ENCODE measurements at places on chromosomes 6 and 20. TPM values are rescaled to one million over a fixed set of nuclear protein-coding genes. Genes with fewer than 3 reads are reported as not detected.

The GINS1 gene
- 3.5 TPM for polyA plus RNA-seq

- H3K27ac ChIP-seq: no peak overlapping the region
- DNase-seq: no peak
- H3K4me3 ChIP-seq: no peak overlapping the region
- H3K36me3 ChIP-seq: no peaks in the 10 kb centered on the region
- peaks cover 4% of the 10 kb centered on the region for H3K4me1 ChIP-seq
Measured at GRCh38 chr20:17169585-17170136, 57.2 kb upstream of the PCSK2 start.

- no peaks in the 10 kb centered on the region for H3K36me3 ChIP-seq
- H3K4me3 ChIP-seq: no peak overlapping the region
- DNase-seq: no peak
- H3K27ac ChIP-seq: no peak overlapping the region
Measured at GRCh38 chr20:2706688-2707352, 14.2 kb downstream of the EBF4 start.

DNA sequence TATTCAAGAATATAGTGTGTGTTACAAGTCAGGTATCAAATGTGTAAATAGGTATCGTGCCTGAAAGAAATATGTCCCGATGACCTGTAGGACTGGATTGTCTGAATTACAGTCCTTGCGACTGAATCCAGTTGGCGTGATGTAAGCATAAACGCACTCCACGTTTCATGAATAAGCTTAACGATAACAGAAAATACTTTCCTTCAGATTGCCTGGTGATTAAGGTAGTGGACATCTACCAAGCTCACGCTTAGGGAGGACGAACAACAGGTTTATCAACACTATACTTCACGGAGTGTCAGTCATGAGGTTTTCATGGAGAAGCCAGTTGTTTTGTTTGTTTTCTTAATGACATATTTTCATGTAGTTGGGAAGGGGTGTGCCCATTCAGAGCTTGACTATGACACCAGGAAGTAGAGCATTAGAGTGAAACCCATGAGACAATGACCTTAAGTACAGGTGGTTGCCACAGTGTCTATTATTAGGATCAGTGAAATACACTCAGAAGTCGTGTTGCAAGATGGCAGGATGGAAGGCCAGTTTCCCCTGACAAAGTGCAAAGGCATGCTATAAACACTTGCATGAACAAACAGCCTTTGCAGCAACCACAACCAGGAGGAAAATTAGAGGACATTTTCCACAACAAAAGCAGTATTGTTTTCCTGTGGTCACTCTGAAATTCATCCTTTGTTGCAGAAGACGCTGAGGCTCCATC is 305.8 kb upstream of the PRDM1 start:
- H3K4me3 ChIP-seq: no peak overlapping the region
- DNase-seq: no peak
- no peak overlapping the region for H3K27ac ChIP-seq
- no peaks in the 10 kb centered on the region for H3K36me3 ChIP-seq
- H3K4me1 ChIP-seq: no peaks in the 10 kb centered on the region

DNA sequence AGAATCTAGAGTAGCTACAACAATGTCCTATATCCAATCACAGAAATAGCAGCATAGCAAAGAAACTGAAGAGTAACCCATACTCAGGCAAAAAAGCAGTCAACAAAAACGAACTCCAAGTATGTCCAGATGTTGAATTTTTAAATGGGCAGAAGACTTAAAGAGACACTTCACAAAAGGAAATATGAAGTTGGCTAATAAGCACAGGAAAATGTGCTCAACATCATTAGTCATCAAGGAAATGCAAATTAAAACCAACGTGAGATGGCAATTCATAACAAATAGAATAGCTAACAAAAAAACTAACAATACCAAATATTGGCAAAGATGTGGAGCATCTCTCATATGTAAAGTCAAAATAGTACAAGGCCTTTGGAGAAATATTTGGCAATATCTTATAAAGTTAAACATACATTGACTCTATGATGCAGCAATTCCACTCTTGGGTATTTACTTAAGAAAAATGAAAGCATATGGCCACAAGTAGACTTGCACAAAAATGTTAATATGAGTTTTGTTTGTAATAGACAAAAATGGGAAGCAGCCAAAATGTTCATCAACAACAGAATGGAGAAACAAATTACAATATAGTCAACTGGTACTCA is 37.7 kb downstream of the FRK start:
- no peak overlapping the region for H3K4me3 ChIP-seq
- no peaks in the 10 kb centered on the region for H3K36me3 ChIP-seq
- DNase-seq: no peak
- H3K27ac ChIP-seq: no peak overlapping the region
- no peaks in the 10 kb centered on the region for H3K27me3 ChIP-seq

All from hepatocyte (in vitro differentiated cells).